ENCODE measurements at places on chromosomes 12 and 14.

DNA sequence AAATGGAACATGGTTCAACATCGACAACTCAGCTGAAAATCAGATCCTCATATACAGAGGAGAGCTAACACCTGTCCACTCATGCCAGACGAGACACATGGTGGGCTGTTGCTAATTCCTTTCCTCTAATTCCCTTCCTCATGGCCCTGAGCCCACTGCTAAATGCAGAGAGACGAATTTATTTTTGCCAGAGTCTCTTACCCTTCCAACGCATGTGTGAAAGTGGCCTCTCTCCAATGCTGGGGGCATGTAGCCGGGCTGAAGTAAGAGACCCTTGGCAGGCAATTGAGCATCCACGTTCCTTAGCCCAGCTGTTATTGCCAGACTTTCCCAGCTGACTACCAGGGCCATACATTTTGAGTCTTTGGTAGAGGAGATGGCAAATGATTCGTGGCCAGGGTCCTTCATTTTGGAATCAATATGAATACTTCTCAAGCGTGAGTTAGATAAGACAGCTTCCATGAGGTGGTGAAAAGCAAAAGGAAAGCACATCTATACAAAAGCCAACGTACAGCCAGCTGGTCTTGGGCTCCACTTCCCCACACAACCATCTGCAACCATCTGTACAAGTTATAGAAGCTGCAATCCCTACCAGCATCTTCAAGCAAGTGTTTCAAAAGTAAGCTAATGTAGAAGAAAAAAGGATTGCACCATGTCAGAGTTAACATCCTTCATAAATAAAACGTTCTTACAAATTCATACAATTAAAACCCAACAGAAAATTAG is 28.6 kb downstream of the CORO1C start:
- no peak for DNase-seq

DNA sequence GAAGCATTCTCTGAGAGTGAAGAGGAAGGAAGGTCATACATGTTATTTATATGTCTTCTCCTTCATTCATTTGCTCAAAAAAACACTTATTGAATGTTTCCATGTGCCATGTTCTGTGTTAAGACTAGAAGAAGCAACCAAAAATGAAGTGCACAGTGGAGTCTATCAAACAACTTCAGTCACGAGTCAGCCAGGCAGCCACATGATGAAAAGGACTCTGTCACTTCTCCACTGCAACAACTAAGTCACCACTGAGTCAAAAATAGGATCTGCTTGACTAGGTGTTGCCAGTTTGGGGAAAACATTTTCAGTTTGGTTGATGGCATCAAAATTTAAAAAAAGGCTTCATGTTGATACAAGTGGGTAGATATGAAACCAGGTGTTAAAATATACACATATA is 142.5 kb downstream of the PDE3A start:
- DNase-seq: no peak

- no peak for DNase-seq
These were observed 2.3 kb downstream of the MARS1 start for GRCh38 chr12:57490126-57490525.

GRCh38 chr12:53644133-53644532 is 18.0 kb upstream of the ATF7 start:
- no peak for DNase-seq

- no peak for DNase-seq
These were observed 403 bp upstream of the PNP start for GRCh38 chr14:20468764-20469241.

DNA sequence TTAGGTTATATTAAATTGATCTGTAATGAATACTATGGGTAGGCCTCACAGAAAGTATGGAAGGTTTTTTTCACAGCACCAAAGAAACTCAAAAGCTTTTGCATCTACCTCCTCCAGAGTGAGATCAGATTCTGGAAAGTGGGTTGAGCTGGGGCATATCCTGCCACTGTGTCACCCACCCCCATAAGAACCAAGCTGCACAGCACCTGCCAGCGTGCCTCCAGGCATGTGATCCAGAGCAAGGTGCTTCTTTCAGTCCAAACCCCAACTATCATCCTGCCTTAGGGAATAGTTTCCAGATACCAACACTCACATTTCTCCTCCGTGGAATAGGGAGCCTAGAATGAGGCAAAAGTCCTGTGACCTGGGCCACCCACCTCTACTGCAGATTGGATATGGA is 42.6 kb upstream of the PRB2 start:
- no peak for DNase-seq

DNA sequence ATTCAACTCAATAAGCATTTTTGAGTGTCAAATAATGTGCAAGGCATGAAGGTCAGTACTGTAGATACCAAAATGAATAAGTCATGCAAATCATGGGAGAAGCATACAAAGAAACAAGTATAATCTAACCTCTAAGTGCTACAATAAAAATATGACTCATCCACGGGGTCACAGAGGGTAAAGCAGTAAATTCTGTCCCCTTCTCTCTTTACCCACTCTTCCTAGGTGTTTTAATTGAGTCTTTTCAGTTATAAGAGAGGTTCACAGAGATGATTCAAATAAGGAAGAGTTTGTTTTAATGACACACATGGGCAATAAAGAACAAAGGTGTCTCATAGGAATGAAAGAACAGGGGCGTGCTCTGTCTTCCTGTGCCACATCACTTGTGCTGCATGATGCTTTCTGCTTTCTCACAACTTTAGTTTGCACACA is 71.5 kb upstream of the DAAM1 start:
- peak; percentile 21 for DNase-seq
